CD8-positive, alpha-beta memory T cell (primary cell): ENCODE measurements at places on chromosomes 7 and 10. TPM values are rescaled to one million over a fixed set of nuclear protein-coding genes. Genes with fewer than 3 reads are reported as not detected.

Gene ATP6V0A4
- not detected for total RNA-seq

DNA sequence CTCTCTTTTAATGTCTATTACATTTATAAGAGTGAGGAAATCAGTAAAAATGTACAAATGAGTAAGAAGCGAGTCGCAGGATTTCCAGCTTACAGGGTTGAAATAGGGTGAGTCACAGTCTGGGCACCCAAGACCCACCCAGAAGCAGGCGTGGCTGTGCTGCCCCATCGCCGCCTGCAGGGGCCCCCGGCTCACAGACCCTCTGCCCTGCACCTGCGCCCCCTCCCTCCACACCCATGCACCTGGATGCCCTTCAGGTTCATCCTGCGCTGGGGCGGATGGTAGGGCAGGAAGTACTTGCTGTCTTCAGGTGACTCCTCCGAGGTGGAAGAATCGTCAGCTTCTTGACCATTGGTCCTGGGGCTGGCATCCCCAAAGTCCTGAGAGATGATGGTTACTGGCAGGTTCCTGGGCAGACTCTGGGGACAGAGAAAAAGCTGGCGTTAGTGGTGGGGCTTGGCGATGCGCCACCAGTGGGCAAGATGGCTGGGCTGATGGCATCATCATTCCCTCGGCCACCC, 90.2 kb upstream of the GNA12 start:
- DNase-seq, result no peak

Gene HHEX
- total RNA-seq, result not detected

Gene GPR37
- not detected for total RNA-seq

GRCh38 chr7:80950550-80950967, 31.7 kb upstream of the SEMA3C start:
- no peak for DNase-seq

DNA sequence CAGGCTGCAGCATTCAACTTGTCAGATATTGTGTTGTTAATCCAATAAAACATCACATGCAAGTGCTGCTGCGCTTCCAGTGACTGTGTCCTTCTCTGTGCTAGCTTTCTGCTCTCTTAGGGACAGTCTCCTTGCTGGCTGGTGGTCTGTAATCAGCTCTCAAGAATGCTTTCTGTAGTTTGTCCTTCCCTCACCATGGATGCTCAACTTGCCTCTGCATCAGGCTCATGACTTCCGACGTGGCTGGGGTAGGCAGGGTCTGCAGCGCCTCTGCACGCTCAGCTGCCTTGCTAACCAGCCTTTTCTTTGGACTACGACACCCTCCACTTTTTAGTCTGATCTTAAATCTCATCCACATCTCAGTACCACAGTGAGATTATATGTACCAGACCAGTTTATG, 58.3 kb downstream of the MMRN2 start:
- DNase-seq, result no peak

Gene COX15
- 36.5 TPM for total RNA-seq

DNA sequence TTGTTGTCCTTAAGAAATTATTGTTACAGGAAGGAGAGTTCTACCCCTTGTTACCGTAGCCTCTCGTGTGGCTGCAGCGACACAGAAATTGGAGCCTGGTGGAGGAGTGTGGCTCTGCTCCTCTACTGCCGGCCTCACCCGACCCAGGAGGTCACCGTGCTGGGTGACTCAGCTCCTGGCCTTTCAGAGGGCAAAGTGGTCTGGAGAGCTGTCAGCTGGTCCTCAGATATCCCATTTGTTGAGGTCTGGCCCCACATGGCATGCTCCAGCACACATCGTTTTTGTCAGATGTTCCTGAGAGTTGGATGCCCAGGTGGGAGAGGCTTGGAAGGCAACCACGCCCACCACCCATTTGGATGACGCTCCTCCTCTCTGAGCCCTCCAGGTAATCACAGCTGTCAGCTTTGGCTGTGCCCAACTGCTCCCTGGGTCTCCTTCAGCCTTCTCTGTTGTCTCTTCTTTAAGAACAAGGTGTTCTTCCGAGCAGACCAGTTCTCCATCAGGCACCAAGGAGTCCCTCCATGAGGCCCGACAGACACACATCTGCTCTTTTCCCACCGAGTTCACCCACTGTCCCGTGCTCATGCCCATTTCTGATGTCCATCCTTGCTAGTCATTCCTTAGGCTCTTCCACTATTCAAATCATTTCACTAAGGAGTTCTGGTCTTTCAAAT, 80.3 kb downstream of the RAMP3 start:
- no peak for DNase-seq

GRCh38 chr7:84175461-84175860, 19.1 kb downstream of the SEMA3A start:
- DNase-seq, result no peak

DNA sequence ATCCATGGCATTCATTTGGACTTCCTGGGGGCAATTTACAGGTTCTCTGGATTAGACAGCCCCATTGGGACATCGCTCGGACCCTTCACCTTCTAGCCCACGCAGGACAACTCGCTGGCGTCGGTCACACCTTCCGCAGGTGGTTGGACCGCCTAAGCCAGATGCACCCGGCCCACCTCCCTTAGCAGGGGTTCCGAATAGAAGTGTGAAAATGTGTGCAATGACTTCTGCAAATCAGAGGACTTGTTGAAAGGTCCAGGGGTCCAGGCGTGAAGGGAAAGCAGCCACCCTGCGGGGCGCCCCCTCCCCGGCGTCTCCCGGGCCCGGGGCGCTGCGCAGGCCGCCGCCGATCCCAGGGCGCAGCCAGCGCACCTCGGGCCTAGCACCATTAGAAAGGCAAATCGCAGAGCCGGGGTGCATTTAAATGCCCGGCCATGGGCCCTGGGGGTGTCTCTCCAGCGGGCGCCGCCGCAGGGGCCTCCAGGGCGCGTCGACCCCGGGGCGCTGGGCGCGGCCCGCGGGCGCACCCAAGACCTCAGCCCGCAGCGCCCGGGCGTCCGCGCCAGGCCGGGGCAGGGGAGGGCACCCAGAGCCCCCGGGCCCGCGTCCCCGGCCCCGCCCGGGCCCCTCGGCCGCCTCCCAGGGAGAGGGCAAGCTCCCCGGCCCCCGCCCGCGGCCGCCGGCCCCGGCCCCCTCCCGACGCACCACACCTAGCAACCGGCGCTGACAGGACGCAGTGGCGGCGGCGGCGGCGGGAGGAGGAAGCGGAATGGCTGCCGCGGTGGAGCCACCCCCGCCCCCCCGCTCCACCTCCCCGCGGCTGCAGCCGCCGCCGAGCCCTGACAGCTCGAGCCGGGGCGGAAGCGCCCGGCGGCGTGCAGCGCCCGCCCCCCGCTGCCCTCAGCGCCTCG, 1.2 kb downstream of the JAZF1 start:
- DNase-seq, result peak; percentile 67

DNA sequence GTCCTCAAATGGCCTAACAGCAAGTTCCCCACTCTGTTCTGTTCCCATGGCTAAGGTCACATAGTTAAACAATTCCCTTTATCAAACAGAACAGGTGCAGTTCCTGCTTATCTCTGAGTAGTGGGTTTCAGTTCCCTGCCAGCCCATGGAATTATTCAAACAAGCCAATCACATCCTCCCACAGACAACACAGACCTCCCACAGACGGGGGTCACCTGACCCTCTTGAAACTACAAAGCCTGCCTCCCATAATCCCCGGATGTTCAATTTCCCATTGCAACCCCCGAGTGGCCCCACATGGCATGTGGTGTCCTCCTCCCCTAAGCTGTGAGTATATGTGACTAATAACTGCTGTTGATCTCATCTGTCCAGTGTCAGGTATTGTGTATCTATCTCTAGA, 64.1 kb downstream of the TMEM168 start:
- DNase-seq, result no peak

DNA sequence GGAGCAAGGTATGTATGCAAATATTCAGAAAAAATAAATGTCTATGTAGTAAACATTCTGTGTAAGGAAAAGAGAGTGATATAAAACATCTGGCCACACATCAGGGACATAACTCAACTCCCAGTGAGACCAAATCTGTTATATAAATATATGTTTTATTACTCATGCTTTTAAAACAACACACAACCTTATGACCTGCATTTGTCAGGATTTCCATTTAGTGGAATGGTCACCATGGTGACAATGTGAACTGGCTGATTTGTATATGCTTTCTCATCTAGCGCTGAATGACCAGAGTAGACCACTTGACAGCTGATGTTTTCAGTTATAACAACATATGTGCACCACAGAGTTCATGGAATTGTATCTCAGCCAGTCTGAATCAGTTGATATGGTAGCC, 551.7 kb downstream of the HTR7 start:
- no peak for DNase-seq

Gene UNCX
- total RNA-seq, result not detected
